ENCODE measurements at places on chromosomes 12 and 14. TPM values are rescaled to one million over a fixed set of nuclear protein-coding genes. Genes with fewer than 3 reads are reported as not detected.

The GABARAPL1 gene
- 85.2 TPM for total RNA-seq

The B4GALNT1 gene
- total RNA-seq = 1.2 TPM

The SLC41A2 gene
- total RNA-seq = 3.8 TPM

The CCDC177 gene
- total RNA-seq = 2.1 TPM

- peaks cover 48% of the 10 kb centered on the region for H3K4me1 ChIP-seq
- no peak for DNase-seq
- peaks cover 12% of the 10 kb centered on the region for H3K36me3 ChIP-seq
- no peak overlapping the region for H3K27ac ChIP-seq
- H3K27me3 ChIP-seq = peaks cover 13% of the 10 kb centered on the region
Observed at GRCh38 chr14:62655166-62655565, 390.1 kb downstream of the KCNH5 start.

DNA sequence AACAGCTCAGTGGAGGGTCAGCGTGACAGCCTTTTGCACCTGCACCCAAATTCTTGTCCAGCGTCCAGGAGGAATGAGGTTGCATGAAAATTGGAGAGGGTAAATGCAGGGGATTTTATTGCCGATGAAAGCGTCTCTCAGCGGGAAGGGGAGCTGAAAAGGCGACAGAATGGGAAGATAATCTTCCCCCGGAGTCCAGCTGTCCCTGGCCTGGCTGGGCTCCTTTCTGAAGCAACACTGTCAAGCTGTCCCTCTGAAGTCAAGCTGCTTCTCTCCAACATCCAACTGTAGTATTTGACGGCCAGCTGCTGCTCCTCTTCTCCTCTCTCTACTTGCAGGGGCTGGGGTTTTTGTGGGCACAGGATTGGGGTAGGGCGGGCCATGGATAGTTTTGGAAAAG is 32.7 kb downstream of the NOPCHAP1 start:
- H3K36me3 ChIP-seq = peaks cover 10% of the 10 kb centered on the region
- no peak overlapping the region for H3K4me3 ChIP-seq
- H3K27me3 ChIP-seq = no peaks in the 10 kb centered on the region
- H3K4me1 ChIP-seq = peaks cover 22% of the 10 kb centered on the region
- no peak for DNase-seq

DNA sequence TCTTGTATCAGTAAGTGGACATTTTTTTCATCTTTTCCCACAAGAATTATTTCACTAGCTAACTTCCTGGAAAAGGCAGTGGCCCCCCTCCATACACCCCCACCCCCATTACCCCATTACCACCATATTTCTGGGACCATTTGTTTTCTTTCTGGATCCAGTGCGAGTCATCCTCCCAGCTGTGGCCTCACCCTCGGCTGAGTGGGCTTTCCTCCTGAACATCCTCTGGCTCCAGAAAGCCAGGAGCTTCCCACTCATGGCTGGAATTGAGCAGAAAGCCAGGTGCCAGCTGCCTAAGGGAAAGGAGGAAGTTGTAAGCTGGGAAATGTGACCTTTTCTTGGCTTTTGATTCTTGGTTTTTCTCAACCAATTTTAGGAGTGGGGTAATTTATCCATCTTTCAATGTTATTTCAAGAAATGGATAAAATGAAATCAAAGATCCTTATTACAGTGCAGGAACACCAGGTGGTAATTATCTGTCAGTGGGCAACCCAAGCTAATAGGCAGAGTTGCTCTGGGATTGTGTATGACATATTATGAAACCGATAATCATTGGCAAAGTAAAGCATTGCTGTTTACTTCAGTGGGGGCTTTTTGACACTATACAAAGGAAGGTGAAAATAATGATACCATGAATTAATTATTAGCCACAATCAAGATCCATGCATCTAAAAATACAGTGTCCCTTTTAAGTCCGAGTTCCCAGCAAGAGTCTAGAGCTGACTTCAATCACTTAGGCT is 124.6 kb downstream of the KICS2 start:
- H3K4me1 ChIP-seq = no peaks in the 10 kb centered on the region
- peaks cover 4% of the 10 kb centered on the region for H3K36me3 ChIP-seq
- no peaks in the 10 kb centered on the region for H3K27me3 ChIP-seq
- no peak for DNase-seq

- H3K4me1 ChIP-seq = no peaks in the 10 kb centered on the region
- H3K27me3 ChIP-seq = peaks cover 37% of the 10 kb centered on the region
- H3K36me3 ChIP-seq = peaks cover 2% of the 10 kb centered on the region
- no peak overlapping the region for H3K27ac ChIP-seq
- H3K4me3 ChIP-seq = no peak overlapping the region
Observed at GRCh38 chr12:48388938-48389337, 38.2 kb upstream of the ZNF641 start.

DNA sequence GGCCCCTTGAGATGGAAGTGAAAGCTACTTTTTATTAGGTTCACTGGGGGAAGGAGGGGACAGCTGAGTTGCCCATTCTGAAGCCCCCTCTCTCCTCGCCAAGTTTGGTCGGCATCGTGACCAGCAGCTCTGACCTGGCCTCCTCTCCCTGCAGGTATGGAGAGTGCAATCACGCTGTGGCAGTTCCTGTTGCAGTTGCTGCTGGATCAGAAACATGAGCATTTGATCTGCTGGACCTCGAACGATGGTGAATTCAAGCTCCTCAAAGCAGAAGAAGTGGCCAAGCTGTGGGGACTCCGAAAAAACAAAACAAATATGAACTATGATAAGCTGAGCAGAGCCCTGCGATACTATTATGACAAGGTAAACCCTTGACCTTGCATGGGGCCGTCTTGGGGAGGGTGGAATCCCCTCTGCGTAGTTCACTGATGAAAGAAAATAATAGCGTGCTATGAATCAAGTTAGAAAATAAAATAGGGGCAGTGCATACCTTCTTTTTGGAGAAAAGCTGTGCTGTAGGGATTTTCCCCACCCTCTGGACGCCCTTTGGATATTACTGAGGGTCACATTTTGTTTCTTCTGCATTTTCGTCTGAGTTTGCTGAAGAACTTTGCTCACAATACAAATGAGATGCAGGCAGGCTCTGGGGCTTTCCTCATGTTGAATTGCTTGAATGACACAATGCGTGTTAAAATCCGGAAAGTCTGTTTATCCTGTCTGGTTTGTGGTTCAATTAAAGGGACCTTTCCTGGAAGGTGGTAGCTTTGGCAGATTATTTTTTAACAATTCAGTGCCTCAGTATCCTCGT is 29.4 kb downstream of the ELK3 start:
- no peaks in the 10 kb centered on the region for H3K27me3 ChIP-seq
- H3K4me1 ChIP-seq = peaks cover 16% of the 10 kb centered on the region
- H3K4me3 ChIP-seq = no peak overlapping the region
- no peak overlapping the region for H3K27ac ChIP-seq
- H3K36me3 ChIP-seq = peaks cover 5% of the 10 kb centered on the region
- DNase-seq = no peak

DNA sequence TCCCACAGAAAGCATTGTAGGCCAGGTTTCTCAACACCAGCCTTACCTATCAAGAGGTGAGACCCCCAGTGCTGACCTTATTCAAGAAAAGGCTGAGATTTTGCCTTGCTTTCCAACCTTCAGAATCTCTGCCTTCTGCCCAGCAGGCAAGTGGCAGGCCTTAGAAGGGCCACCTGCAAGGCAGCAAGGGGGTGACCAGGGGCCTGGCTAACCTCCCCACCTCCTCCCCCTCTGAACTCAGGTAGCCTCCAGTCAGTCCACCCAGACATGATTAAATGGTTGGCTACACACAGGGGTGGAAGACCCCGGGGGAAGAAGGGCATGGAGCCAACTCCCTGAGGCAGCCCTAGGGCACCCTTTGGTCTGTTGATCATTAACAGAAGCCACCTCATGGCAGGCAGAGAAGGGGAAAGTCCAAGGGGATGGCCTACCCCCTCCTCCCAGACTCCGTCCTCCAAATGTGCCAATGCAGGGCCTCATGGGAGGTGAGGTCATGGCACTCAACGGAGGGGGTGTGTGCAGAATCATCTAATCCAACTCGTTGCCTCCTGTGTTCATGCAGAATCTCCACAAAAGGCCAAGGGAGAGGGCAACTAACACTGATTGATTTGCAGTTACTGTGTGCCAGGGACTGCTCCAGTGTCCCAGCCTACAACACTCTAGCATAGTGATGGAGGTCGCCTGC is 8.5 kb downstream of the ZFP36L1 start:
- H3K4me1 ChIP-seq = peaks cover 31% of the 10 kb centered on the region
- H3K27me3 ChIP-seq = no peaks in the 10 kb centered on the region
- H3K4me3 ChIP-seq = no peak overlapping the region
- H3K27ac ChIP-seq = no peak overlapping the region

- H3K36me3 ChIP-seq = no peaks in the 10 kb centered on the region
- no peak overlapping the region for H3K4me3 ChIP-seq
- no peaks in the 10 kb centered on the region for H3K4me1 ChIP-seq
- H3K27me3 ChIP-seq = no peaks in the 10 kb centered on the region
- H3K27ac ChIP-seq = no peak overlapping the region
- DNase-seq = no peak
Observed at GRCh38 chr12:130576371-130576816, 139.7 kb downstream of the RIMBP2 start.

DNA sequence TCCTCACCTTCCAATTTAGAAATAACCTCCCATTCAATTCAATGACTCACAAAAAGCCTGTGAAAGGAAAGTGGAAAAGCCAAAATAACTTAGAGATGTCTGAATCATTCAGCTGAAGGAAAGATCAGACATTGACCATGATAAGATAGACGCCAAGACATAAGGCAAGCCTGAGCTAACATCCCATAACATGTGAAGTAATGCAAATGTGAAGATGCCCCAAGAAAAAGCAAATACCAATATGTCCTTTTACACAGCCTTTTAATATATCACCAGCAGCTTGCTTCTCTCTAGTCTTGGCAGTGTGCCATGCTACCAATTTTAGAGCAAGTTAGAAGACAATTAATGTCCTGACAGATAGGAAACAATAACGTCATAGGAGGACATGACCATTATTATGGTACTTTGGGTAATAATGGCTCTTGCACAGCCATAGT is 2.4 kb upstream of the NUMB start:
- H3K4me3 ChIP-seq = no peak overlapping the region
- H3K27me3 ChIP-seq = no peaks in the 10 kb centered on the region
- no peaks in the 10 kb centered on the region for H3K36me3 ChIP-seq
- H3K4me1 ChIP-seq = peaks cover 37% of the 10 kb centered on the region

- no peak overlapping the region for H3K4me3 ChIP-seq
- no peaks in the 10 kb centered on the region for H3K36me3 ChIP-seq
- H3K4me1 ChIP-seq = no peaks in the 10 kb centered on the region
Observed at GRCh38 chr12:111942557-111942956, 70.4 kb downstream of the TMEM116 start.

GRCh38 chr14:59918824-59919569 is 947 bp upstream of the LRRC9 start:
- no peak for DNase-seq
- H3K4me1 ChIP-seq = peaks cover 10% of the 10 kb centered on the region
- peak overlapping the region; percentile 87 for H3K4me3 ChIP-seq

GRCh38 chr14:48140804-48141203 is 465.4 kb upstream of the MDGA2 start:
- no peaks in the 10 kb centered on the region for H3K27me3 ChIP-seq
- H3K27ac ChIP-seq = no peak overlapping the region

DNA sequence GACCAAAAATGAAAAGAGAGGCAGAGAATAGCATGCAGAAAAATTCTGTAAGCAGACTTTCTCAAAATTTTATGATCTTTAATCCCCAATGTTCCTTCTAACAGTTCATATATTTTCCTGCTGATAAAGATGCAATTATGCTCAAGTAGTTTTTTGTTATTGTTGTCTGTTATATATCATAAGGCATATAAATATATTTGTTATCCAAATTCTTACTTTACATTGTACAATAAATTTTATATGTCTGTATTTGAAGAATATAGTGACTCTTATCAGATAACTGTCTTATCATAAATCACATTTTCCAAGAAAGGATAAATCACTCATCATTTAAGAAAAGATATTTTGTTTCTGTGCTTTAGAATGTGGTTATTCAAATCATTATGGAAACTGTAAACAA is 2.6 kb downstream of the RASSF9 start:
- H3K27me3 ChIP-seq = no peaks in the 10 kb centered on the region
- H3K4me1 ChIP-seq = peaks cover 27% of the 10 kb centered on the region
- no peak overlapping the region for H3K4me3 ChIP-seq
- no peak for DNase-seq
- no peak overlapping the region for H3K27ac ChIP-seq
- no peaks in the 10 kb centered on the region for H3K36me3 ChIP-seq

GRCh38 chr12:91189516-91189915 is 6.9 kb upstream of the DCN start:
- H3K4me1 ChIP-seq = no peaks in the 10 kb centered on the region
- no peaks in the 10 kb centered on the region for H3K36me3 ChIP-seq
- H3K27me3 ChIP-seq = no peaks in the 10 kb centered on the region
- no peak overlapping the region for H3K27ac ChIP-seq
- DNase-seq = no peak

DNA sequence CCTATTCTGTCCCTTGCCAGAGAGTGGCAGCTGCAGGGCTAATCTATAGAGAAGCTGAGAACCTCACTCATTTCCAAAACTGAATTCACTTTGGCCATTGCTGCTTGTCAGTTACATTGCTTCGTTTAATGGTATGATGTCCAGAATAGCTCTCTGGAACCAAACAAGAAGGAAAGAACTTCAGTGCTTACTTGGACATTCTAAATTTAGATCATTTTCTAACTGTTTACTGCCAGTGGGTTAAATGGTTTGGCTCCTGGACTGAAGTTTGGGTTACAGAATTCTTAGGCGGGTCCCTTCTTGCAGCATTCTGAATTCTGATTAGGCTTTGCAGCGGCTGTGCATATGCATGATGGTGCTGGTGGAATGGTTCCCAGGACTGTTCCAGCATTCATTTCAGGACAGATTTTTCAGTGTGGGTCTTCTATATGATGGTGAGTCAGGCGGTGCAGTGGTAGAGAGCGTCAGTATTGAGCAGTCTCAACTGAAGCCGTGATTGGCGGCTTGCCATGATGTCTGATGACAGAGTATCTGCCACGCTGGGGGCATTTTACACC is 148.7 kb downstream of the DYRK2 start:
- H3K4me3 ChIP-seq = no peak overlapping the region
- no peaks in the 10 kb centered on the region for H3K27me3 ChIP-seq
- H3K4me1 ChIP-seq = peaks cover 3% of the 10 kb centered on the region
- no peak overlapping the region for H3K27ac ChIP-seq
- no peak for DNase-seq

- 0 out of 2 replicates have a peak, but pooled peaks cover 4% of the 10 kb centered on the region for H3K4me1 ChIP-seq
- no peak overlapping the region for H3K4me3 ChIP-seq
- H3K27me3 ChIP-seq = no peaks in the 10 kb centered on the region
- no peak overlapping the region for H3K27ac ChIP-seq
- DNase-seq = no peak
Observed at GRCh38 chr14:75301666-75302325, 23.2 kb downstream of the FOS start.
